HL-60 (cell line): ENCODE measurements at places on chromosomes 11 and 22.
A peak's percentile ranks its signal among the peaks of the same experiment; 100 is the strongest.

- no peak for DNase-seq
Measured at GRCh38 chr22:32911503-32911902, 110.0 kb downstream of the TIMP3 start.

- DNase-seq, result no peak
Measured at GRCh38 chr22:49263101-49263500, 564.6 kb downstream of the BRD1 start.

- no peak for DNase-seq
Measured at GRCh38 chr11:85088286-85088685, 538.9 kb downstream of the DLG2 start.

DNA sequence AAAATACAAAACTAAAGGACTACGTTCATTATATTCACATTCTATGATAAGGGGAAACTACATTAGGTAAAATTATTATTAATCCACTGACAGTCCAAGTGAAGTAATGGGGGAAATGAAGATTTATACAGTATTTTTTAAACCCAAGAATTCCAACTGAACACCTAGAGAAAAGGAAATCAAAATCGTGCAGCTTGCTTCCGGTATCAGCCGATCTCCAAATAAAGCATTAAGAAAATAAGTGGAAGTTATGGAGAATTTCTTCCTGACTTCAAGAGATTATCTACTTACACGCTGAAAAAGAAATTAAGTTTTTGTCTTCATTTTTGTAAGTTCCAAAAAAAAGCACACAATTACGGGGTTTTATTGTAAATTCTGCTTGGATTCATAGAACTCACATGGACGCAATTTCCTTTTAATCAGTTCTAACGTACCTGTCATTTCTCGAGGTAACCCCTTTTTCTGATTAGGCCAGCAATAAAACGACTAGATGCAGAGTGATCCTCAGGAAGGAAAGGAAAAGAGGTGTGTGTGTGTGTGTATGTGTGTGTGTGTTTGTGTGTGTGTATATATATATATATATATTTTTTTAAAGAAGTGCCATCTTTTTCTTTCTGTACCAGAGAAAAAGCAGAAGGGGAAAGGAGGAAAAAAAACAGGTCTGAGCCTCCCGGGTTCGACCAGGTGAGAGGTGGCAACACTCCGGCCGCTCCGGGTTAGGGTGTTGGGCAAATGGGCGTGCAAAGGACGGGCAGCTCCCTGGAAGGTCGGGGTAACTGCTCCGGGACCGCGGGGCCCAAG lies 1.1 kb downstream of the ZBTB44 start:
- no peak for DNase-seq

DNA sequence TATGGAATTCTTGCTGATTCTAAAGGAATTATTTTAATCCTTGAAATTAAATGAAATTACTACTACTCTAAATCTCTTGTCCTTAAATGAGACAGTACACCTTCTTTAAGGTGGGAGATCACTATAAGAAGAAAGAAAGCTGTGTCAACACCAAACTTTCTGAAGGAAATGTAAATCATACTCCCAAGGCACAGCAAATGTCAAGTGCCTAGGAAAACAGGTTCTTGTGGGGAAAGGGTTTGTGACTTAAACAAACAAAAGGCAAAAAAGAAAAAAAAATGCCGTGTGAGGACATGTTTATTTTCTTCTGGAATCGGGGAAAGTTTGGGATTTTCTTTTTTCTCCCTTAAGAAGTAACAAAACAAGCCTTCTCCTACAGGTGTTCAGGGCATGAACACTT lies 745.1 kb downstream of the DLG2 start:
- DNase-seq, result no peak

- DNase-seq, result no peak
Measured at GRCh38 chr11:16584569-16584968, 153.9 kb upstream of the C11orf58 start.

GRCh38 chr22:50691521-50691920 lies 18.9 kb downstream of the SHANK3 start:
- DNase-seq, result peak; percentile 47
